ENCODE measurements at places on chromosomes 12 and 14. TPM values are rescaled to one million over a fixed set of nuclear protein-coding genes. Genes with fewer than 3 reads are reported as not detected.

- H3K4me1 ChIP-seq, result peaks cover 60% of the 10 kb centered on the region
- peak overlapping the region; percentile 98 for H3K27ac ChIP-seq
- peaks cover 22% of the 10 kb centered on the region for H3K36me3 ChIP-seq
- DNase-seq, result no peak
- no peak overlapping the region for H3K4me3 ChIP-seq
- H3K27me3 ChIP-seq, result no peaks in the 10 kb centered on the region
These were observed 2.1 kb upstream of the IL23A start for GRCh38 chr12:56336361-56337167.

GRCh38 chr12:12693111-12693671, 2.8 kb downstream of the GPR19 start:
- H3K4me3 ChIP-seq, result no peak overlapping the region
- H3K27ac ChIP-seq, result no peak overlapping the region
- no peak for DNase-seq
- peaks cover 2% of the 10 kb centered on the region for H3K36me3 ChIP-seq

DNA sequence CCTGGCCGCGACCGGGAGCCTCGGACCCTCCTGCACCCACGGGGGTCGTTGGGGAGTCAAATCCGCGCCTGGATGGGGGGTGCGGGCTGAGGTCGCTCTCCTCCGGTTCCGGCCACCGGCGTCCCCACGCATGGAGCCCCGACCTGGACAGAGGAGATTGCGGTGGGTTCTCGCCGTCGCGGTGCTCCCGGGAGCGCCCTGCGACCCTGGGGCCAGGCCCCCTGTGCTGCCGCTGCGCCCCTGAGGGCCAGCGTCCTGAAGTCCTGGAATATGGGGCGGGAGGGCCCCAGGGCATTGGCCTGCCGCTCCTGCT, 345 bp downstream of the ASPG start:
- peaks cover 26% of the 10 kb centered on the region for H3K27me3 ChIP-seq
- no peak overlapping the region for H3K27ac ChIP-seq
- H3K4me1 ChIP-seq, result no peaks in the 10 kb centered on the region

- no peaks in the 10 kb centered on the region for H3K36me3 ChIP-seq
- H3K27me3 ChIP-seq, result peaks cover 14% of the 10 kb centered on the region
- H3K27ac ChIP-seq, result no peak overlapping the region
- no peaks in the 10 kb centered on the region for H3K4me1 ChIP-seq
- DNase-seq, result no peak
- H3K4me3 ChIP-seq, result no peak overlapping the region
These were observed 90.8 kb upstream of the DAAM1 start for GRCh38 chr14:59097681-59098080.

GRCh38 chr14:27386391-27386790, 788.6 kb upstream of the NOVA1 start:
- no peaks in the 10 kb centered on the region for H3K36me3 ChIP-seq
- no peaks in the 10 kb centered on the region for H3K4me1 ChIP-seq
- no peak overlapping the region for H3K27ac ChIP-seq
- H3K4me3 ChIP-seq, result no peak overlapping the region
- no peaks in the 10 kb centered on the region for H3K27me3 ChIP-seq
- no peak for DNase-seq

DNA sequence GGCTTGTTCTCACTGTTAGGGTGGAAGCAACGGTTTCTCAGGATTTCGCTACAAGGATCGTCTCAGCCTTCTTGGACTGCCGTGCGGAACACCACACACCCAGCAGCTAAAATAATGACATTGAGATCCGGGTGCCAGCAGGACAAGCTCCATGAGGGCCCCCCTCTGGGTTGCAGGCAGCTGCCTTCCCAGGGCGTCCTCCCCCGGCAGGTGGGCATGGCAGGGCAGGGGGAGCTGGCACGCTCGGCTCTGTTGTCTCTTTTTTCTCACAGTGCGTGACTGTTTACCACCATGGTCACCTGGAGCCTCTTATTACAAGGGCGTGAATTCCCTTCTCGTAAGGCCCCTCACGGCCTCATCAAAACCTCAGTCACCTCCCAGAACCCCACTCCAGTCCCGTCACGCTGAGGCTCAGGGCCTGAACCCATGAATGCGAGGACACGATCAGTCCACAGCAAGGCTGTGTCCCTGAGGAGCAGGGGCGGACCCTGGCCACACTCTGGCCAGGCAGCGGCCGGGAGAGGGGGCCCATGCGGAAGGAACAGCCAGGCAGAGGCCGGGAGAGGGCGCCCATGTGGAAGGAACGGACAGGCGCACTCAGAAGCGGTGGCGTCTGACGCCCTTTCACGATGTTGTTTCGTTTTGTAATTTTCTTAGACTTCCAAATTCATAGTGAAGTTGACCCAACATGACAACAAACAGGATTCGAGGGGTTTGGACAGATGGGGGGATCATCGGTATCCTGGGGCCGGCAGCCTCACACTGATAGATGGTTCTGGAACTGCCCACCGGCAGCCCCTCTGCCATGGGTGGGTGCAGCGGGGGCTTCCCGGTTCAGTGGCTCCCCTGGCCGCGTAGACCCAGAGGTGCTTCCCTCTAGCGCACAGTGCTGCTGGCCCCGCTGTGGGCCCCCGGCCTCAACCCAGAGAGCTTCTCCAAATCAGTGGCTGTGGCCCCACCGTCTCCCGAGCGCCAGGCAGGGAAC, 10.0 kb downstream of the LRCOL1 start:
- peaks cover 2% of the 10 kb centered on the region for H3K36me3 ChIP-seq
- peak overlapping the region; percentile 79 for H3K4me3 ChIP-seq
- H3K27ac ChIP-seq, result no peak overlapping the region

DNA sequence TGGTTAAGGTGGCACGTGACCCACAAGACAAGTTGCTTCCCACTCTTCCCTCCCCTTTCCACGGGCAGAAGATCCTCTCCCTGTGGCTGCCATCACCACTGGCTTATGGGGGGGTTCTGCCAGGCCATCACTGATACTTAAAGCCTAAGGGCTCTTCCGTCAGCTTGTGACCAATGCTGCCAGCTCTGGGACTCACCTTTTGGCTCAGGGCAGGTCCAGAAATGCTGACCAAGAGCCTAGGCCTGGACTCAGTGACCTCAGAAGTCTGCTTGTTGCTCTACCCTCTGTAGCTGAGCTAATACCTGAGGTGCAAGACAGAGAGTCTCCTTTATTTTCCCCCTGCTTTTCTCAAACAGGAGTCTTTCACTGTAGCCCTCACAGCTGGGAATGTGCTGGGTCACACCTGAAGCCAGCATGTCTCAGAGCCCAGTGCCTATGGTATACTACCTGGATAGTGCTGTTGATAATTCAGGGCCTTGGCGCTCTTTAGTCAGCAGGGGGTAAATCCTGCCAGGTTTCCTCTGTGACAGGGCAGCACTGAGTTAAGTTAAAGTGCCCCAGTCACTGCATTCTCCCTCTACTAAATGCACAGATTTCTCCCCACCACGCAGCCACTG, 19.7 kb downstream of the FGD4 start:
- H3K4me3 ChIP-seq, result no peak overlapping the region
- DNase-seq, result no peak
- peaks cover 9% of the 10 kb centered on the region for H3K27me3 ChIP-seq
- no peaks in the 10 kb centered on the region for H3K4me1 ChIP-seq

Gene TAPBPL
- 64.0 TPM for total RNA-seq

Gene AKAP6
- 0.53 TPM for total RNA-seq

GRCh38 chr12:93060666-93061472, 131.8 kb upstream of the EEA1 start:
- H3K4me1 ChIP-seq, result peaks cover 16% of the 10 kb centered on the region
- DNase-seq, result no peak
- no peak overlapping the region for H3K27ac ChIP-seq
- H3K4me3 ChIP-seq, result no peak overlapping the region
- H3K27me3 ChIP-seq, result peaks cover 10% of the 10 kb centered on the region
- no peaks in the 10 kb centered on the region for H3K36me3 ChIP-seq

Gene CPM
- 10.1 TPM for total RNA-seq

DNA sequence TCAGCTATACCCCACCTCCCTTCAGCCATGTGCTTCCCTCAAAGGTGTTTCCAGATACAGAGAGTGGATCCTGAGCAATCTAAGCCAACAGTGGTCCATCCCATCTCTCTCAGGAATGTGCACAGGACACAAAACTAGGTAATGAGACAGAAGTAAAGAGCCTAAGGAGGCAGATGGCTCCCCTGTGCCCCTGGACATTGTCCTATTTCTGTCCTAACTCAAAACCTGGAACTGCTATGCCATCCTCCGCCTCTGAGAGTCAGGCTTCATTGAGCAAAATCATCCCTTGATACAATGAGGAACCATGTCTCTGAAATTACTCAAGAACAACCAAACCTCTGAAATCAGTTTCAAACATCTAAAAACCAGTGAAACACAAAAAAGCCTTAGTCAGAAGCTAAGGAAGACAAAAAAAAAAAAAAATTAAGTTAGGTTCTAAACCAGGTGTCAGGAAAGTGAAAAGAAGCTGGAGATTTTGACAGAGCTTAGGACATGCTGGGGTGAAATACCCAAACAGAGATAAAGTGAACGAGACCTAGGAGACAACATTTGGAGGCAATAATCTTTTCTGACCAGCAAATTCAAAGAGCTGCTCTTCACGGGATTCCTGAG, 200.3 kb upstream of the PLEKHG7 start:
- H3K4me1 ChIP-seq, result peaks cover 54% of the 10 kb centered on the region
- peak overlapping the region; percentile 94 for H3K27ac ChIP-seq
- H3K4me3 ChIP-seq, result peak overlapping the region; percentile 68
- no peaks in the 10 kb centered on the region for H3K27me3 ChIP-seq
- no peak for DNase-seq
- no peaks in the 10 kb centered on the region for H3K36me3 ChIP-seq
